ENCODE measurements at places on chromosomes 5 and 9.

GRCh38 chr9:38322937-38323336 lies 69.6 kb upstream of the ALDH1B1 start:
- no peak for DNase-seq

DNA sequence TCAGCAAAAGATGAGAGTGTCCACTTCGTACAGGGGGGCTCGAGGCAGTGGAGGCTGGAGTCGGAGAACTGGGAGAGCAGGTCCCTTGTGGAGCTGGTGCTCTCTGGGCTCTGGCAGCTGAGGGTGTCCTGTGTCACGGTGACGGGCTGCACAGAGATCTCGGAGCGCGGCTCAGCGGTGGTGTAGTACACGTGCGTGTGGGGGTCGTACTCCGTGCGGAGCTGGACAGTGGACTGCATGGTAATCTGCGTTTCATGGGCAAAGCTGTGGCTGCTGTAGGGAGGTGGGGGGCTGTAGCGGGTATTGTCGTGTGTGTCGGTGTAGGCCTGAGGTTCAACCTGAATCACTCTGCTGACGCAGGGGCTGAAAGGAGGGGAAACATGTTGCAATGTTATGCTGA lies 48.0 kb downstream of the PTCH1 start:
- no peak for DNase-seq

DNA sequence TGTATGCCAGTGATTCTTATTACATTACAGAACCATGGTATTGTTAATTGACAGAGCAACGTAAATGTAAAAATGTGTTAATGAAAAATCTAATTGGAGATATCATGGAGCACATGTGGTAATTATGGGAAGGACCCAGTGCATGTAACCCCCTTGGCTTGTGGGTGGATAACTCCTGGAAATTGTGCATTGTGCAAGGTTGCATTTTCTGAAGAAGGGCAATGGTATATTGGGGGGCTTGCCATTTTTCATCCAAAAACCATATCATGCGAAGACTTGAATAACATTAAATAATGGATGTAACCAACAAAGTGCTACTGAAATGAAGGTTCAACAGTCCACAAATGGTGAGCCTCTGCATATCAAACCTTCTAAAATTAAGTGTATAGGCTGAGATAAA lies 47.6 kb downstream of the BASP1 start:
- DNase-seq, result no peak

DNA sequence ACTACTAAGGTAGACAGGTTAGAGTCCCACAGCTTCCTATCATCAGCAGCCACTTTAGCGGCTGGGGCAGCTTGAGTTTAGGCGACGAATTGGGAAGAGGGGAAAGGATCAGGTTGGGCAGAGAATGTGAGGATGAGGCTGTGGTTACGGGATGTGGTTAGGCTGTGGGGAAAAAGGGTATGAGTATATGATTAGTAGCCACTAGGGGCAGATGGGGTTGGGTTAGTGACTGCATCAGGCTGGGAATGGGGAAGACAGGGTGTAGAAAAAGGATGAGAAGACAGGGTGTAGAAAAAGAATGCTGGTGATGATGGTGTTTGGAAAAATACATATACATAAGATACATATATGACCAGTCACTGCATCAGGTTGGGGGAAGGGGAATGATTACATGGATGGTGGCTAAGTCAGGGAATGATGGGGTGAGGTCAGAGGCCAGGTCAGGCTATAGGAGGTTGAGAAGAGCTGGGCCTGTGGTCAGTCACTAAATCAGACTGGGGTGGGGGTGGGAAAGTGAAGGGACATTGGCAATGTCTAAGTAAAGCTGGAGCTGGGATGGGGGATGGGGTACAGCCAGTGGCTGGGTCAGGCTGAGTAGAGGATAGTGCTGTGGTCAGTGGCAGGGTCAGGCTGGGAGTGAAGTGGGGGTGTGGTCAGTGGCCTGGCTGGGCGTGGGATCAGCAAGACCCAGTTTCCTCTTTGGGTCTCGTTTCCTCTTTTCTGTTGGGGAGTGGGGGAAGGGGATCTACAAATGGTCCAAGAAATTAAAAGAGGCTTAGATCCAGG lies 2.1 kb downstream of the TLN1 start:
- peak; percentile 84 for DNase-seq

- DNase-seq, result no peak
Observed at GRCh38 chr9:96128880-96129279, 173.1 kb downstream of the HSD17B3 start.

DNA sequence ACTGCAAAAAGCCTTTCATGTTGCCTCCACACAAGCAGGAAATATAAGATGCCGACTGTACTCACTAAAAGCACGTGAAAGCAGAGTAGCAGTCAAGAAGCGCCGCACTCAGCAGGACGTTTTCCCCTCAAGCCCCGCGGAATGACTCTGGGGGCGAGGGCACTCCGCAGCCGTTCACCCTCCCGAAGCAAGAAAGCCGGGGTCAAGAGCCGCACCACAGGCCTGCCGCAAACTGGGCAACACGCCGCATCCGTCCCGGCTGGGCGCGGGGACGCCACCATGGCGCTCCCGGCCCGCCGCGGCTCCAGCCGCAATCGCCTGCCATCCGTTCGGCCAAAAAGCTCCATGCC lies 364 bp downstream of the RPS6 start:
- no peak for DNase-seq

- DNase-seq, result no peak
Observed at GRCh38 chr5:180109920-180110319, 38.4 kb upstream of the RNF130 start.

DNA sequence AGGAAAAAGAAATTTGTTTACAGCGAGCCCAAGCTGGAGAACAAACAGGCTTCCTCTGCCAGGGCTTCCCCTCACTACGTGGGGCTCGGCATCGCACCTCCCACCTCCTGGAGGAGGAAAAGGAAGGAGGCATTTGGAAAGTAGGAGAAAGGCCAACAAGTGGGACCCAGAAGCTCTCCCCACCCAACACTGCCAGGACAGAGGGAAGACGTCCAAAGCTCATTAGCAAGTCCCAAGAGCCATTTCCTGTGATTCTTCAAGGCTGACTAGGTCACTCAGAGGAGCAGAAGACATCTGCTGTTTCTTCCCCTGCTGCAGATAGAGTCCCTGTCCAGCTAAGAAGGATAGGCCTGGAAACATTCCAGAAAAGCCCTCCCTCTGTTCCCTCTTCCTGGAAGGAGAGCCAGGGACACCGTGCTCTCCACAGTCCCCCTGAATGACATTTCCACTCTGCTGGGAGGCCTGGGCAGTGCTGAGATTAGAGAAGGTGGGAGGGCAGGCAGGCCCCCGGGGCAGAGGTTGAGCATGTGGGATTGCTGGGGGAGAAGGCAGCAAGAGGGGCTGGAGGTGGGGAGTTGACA lies 57.0 kb upstream of the NEURL1B start:
- DNase-seq, result no peak

Data from mammary epithelial cell (primary cell).